ENCODE measurements at places on chromosomes 1 and 21. TPM values are rescaled to one million over a fixed set of nuclear protein-coding genes. Genes with fewer than 3 reads are reported as not detected.

Gene JTB
- 75.0 TPM for total RNA-seq

Gene CFAP107
- total RNA-seq, result 2.8 TPM

Gene RPE65
- not detected for total RNA-seq

- no peaks in the 10 kb centered on the region for H3K36me3 ChIP-seq
- DNase-seq, result no peak
- peaks cover 7% of the 10 kb centered on the region for H3K4me1 ChIP-seq
- peaks cover 10% of the 10 kb centered on the region for H3K27me3 ChIP-seq
- H3K4me3 ChIP-seq, result no peak overlapping the region
Measured at GRCh38 chr1:203480525-203481084, 5.0 kb downstream of the PRELP start.

DNA sequence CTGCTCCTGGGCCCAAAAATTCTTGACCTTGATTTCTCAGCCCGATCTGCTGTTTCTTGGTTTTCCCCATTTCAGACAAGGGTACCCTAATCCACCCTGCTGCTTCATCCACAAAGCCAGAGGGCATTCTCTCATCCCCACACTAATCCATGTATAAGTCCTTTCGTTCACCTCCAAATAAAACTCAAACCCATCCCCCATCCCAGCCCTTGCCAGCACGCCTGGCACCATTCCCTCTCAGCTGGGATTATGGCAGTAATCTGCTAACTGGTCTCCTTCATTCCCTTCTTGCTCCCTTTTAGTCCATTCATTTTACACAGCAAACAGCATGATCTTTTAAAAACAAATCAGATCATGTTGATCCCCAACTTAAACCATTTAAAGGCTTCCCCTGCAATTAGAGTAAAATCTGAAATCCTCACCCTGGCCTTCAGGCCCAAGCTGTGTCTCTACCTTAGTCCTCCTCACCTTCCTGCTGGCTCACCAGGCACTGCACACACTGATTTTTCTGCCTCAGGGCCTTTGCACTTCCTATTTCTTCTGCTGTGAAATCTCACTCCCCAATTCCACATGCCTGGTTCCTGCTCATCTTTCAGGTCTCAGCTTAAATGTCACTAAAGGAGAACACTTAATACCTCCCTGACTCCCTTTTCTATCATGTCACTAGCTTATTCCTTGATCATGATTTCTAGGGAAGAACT, 12.2 kb upstream of the TRNP1 start:
- DNase-seq, result no peak
- peak overlapping the region; percentile 60 for H3K27ac ChIP-seq
- H3K36me3 ChIP-seq, result no peaks in the 10 kb centered on the region
- no peaks in the 10 kb centered on the region for H3K27me3 ChIP-seq
- no peak overlapping the region for H3K4me3 ChIP-seq
- peaks cover 3% of the 10 kb centered on the region for H3K4me1 ChIP-seq

- H3K27ac ChIP-seq, result no peak overlapping the region
- no peak overlapping the region for H3K4me3 ChIP-seq
- no peak for DNase-seq
- peaks cover 1% of the 10 kb centered on the region for H3K4me1 ChIP-seq
- H3K27me3 ChIP-seq, result no peaks in the 10 kb centered on the region
Measured at GRCh38 chr1:85386068-85386722, 78.8 kb downstream of the DDAH1 start.

GRCh38 chr1:15923241-15923640, 52.7 kb downstream of the ZBTB17 start:
- no peak for DNase-seq
- H3K4me1 ChIP-seq, result peaks cover 5% of the 10 kb centered on the region
- no peak overlapping the region for H3K27ac ChIP-seq
- H3K4me3 ChIP-seq, result no peak overlapping the region
- no peaks in the 10 kb centered on the region for H3K27me3 ChIP-seq
- H3K36me3 ChIP-seq, result peaks cover 24% of the 10 kb centered on the region

- H3K27me3 ChIP-seq, result peaks cover 7% of the 10 kb centered on the region
- no peak overlapping the region for H3K4me3 ChIP-seq
- peaks cover 6% of the 10 kb centered on the region for H3K4me1 ChIP-seq
- H3K36me3 ChIP-seq, result peaks cover 1% of the 10 kb centered on the region
- no peak for DNase-seq
Measured at GRCh38 chr1:245682638-245683628, 528.1 kb downstream of the KIF26B start.

DNA sequence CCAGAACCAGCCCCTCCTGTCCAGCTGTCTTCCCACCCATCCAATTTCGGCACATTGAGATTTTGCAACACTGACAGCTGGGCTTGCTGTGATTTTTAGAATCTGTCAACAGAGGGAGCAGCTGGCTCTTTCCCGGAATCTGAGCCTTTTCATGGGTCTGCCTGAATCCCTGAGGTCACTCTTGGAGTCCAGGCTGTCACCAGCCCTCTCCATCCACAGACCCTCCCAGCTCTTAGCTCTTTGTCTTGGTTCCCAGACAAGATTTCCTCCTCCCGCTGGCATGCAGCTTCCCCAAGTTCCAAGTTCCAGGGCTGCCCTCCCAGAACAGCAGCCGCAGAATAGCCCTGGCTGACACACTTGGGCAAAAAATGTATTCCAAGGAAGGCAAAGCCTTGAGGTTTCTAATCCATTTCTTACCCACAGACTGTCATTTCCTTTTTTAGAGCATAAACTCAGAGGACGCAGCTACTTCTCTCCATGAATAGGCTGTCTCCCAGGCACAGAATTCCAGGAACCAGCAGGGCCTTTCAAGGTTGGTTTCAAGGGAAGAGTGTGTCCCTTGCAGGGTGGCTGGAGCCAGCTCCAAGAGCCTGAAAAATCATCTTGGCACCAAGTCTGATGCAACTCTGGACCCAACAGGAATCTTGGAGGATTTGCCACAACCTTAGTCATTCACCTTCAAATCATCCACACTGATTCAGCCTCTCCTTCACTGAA, 7.1 kb upstream of the TMEM61 start:
- DNase-seq, result no peak
- no peaks in the 10 kb centered on the region for H3K4me1 ChIP-seq
- H3K36me3 ChIP-seq, result no peaks in the 10 kb centered on the region
- no peak overlapping the region for H3K4me3 ChIP-seq

- H3K36me3 ChIP-seq, result no peaks in the 10 kb centered on the region
- DNase-seq, result no peak
- peaks cover 88% of the 10 kb centered on the region for H3K27me3 ChIP-seq
- H3K27ac ChIP-seq, result peak overlapping the region; percentile 16
- peaks cover 9% of the 10 kb centered on the region for H3K4me1 ChIP-seq
Measured at GRCh38 chr1:180231506-180231921, 1.4 kb downstream of the LHX4 start.

GRCh38 chr1:70072231-70072751, 133.1 kb downstream of the LRRC40 start:
- H3K27me3 ChIP-seq, result no peaks in the 10 kb centered on the region
- DNase-seq, result no peak
- H3K4me1 ChIP-seq, result no peaks in the 10 kb centered on the region
- no peak overlapping the region for H3K4me3 ChIP-seq
- no peaks in the 10 kb centered on the region for H3K36me3 ChIP-seq
- no peak overlapping the region for H3K27ac ChIP-seq

- peaks cover 18% of the 10 kb centered on the region for H3K27me3 ChIP-seq
- H3K4me3 ChIP-seq, result no peak overlapping the region
- no peak for DNase-seq
- no peaks in the 10 kb centered on the region for H3K36me3 ChIP-seq
- no peak overlapping the region for H3K27ac ChIP-seq
- H3K4me1 ChIP-seq, result peaks cover 1% of the 10 kb centered on the region
Measured at GRCh38 chr1:1966071-1966740, 37.4 kb downstream of the CFAP74 start.

- H3K4me1 ChIP-seq, result peaks cover 5% of the 10 kb centered on the region
- no peak overlapping the region for H3K27ac ChIP-seq
- no peak overlapping the region for H3K4me3 ChIP-seq
- H3K36me3 ChIP-seq, result peaks cover 21% of the 10 kb centered on the region
Measured at GRCh38 chr21:45506241-45506817, 35.9 kb downstream of the SLC19A1 start.

DNA sequence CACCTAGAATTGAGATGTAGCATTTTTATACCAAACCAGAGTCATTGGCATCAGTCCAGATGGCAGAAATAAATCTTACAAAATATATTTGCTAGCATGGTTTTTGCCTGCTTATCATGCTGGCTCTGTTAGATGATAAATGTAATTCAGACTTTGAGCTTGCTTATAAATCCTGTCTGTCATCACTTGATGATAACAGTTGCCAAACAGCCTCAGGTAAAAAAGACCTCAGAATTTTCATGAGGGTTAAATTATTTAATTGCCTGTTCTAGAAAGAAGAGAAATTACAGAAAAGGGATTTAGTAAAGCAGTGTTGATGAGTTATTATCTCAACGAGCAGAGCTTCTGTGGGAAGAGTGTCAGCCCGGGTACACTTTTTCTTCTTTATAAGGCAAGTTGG, 83.3 kb downstream of the FNBP1L start:
- H3K4me3 ChIP-seq, result no peak overlapping the region
- peaks cover 28% of the 10 kb centered on the region for H3K36me3 ChIP-seq
- no peak for DNase-seq
- peaks cover 6% of the 10 kb centered on the region for H3K4me1 ChIP-seq

Data from progenitor cell of endocrine pancreas (in vitro differentiated cells).